Pons (tissue), 1 donor: ENCODE measurements at places on chromosomes 16 and 17.

GRCh38 chr16:1656808-1657617 lies 21.1 kb upstream of the JPT2 start:
- no peak for DNase-seq

- DNase-seq = no peak
These were observed 39.6 kb downstream of the CYLD start for GRCh38 chr16:50781518-50781917.

GRCh38 chr17:62884781-62885180 lies 76.7 kb upstream of the MARCHF10 start:
- no peak for DNase-seq

- no peak for DNase-seq
These were observed 40.9 kb downstream of the ENGASE start for GRCh38 chr17:79115487-79115886.
